ENCODE measurements at places on chromosomes 3 and 15.

DNA sequence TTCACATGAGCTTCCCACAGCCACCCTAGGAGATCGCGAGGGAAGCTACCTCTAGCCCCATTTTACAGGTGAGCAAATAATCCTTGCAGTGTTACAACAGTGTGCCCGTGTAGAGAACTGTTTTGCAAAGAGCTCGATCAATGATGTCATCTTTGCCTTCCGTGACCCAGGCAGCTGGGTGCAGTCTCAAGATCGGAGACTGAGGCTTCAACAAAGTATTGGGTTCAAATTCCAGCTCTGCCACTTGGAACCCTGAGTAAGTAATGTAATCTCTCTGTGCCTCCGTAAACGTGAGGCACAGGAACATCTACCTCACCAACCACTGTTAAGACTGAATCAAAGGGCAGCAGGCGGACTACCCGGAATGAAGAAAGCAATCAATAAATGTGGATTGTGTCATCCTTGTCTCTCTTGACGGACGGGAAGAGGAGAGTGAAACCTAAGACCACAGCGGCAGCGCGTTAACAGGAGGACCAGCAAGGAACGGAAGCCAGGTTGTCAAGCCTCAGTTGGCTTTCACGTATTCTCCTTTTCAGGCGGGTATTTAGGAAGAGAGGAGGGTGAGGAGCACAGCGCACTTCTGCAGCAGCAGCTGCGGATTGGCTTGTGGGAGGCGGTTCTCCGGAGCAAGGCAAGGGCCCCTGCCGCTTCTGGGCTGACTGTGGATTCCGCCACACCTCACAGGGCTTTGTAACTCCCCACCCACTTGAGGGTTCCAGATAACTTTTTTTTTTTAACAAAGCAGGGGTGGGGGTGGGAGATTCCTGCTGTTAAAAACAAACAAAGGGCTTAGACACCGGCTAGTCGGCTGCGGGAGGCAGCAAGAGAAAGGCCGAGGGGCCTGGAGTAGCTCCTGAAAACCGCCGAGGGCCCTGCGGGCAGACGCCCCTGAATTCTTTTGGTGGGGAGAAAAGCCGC is 1.5 kb upstream of the SMAD3 start:
- no peak for DNase-seq

- no peak for DNase-seq
Measured at GRCh38 chr3:30241721-30242120, 364.7 kb upstream of the TGFBR2 start.

GRCh38 chr3:58094657-58095056 is 86.4 kb downstream of the FLNB start:
- no peak for DNase-seq

GRCh38 chr3:126431103-126431534 is 36.4 kb downstream of the CFAP100 start:
- no peak for DNase-seq

GRCh38 chr3:5560199-5560598 is 372.7 kb downstream of the EDEM1 start:
- no peak for DNase-seq

DNA sequence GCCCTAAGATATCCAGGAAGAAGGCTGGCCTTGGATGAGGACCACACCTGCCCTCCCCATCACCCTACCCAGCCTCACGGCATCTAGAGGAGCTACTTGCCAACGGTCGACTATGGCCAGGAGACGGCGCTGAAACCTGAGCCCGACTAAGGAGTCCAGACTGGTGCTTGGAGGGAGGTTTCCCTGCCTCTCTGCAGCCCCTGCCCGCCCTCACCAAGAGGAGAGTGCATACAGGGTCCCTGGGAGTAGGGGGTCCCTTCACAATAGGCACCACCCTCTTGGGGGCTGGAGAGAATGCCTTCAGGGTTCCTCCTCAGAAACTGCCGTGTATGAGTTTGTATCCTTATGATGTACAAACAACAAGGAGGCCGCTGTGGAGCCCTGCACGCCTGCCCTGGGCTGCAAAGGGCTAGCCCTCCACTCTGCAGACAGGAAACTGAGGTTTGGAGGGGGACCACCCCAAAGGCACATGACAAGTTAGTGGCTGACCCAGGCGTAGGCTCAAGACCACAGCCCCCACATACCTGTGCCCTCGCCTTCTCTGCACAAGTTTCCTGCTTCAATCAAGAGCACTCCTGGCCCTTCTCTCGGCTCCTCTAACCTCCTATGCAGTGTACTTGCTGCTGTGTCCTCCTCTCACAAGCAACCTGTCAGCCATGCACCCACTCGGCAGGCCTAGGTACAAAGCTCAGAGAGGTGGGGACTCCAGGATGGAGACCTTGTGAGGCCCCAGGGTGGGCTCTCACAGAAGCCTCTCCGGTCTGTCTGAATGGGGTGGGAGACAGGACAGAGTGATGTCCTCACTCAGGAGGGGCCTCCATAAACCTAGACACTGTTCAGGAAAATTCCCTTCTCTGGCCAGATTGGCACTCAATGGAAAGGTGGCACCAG is 7.4 kb downstream of the KLF15 start:
- no peak for DNase-seq

GRCh38 chr3:17157713-17158112 is 273.0 kb downstream of the PLCL2 start:
- DNase-seq, result no peak

- no peak for DNase-seq
Measured at GRCh38 chr15:96687388-96688107, 357.0 kb downstream of the NR2F2 start.

Measured in T47D (cell line).